ENCODE measurements at places on chromosomes 3 and 15. TPM values are rescaled to one million over a fixed set of nuclear protein-coding genes. Genes with fewer than 3 reads are reported as not detected.

DNA sequence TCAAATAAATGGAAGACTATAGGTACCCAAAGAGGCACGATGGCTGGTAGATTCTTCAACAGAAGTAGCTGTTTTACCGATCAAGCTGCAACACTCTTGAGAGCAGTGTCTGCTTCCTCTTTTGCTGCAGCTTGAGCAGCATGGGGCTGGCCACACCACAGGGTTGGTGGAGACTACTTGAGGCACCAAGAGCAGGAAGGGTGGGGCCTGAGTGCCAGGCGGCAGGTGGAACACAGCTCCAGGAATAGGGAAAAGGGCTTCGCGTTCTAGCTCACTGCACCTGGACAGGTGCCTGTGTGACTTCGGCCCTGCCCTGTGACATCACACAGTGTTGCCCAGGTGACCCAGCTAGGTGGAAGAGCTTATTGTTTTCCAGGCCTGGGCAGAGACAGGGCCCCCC, at the start of gene CCDC33:
CCDC33 (plus strand) TSS at position 365 of the 400 bp plus-strand sequence. CDS start 394 bp downstream, outside the sequence.
- DNase-seq: no peak

GRCh38 chr3:101638261-101638745, 38.6 kb downstream of the ZBTB11 start:
- peak; percentile 22 for DNase-seq

GRCh38 chr15:62128916-62129315, 36.2 kb downstream of the C2CD4B start:
- no peak for DNase-seq

Gene TNIK
- total RNA-seq: 50.3 TPM

Gene STAC
- total RNA-seq: 5.6 TPM

DNA sequence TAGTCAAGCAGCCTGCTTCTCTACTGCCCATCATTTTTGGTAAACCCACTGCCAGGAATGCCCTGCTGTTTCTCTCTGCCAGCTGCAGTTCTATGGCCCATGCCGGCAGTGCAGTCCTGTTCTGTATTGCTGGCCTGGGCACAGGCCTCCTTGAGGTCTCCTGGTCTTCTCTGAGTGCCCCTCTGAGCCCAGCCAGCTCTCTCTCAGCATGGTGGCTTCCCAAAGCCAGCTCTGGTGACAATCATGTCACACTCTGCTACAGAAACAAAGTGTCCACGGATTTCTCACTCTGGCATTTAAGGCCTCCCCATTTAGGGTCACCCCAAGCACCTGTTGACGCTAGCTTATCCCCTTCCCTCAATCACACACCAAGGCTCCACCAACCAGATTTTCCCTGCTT, 24.5 kb downstream of the SRPRB start:
- no peak for DNase-seq

- DNase-seq: no peak
Measured at GRCh38 chr3:191391861-191392808, 61.8 kb upstream of the UTS2B start.

Gene PLIN1
- 0.70 TPM for total RNA-seq

Gene LSMEM2
- total RNA-seq: 0.57 TPM

GRCh38 chr3:129994883-129995559, 20.5 kb downstream of the TRH start:
- no peak for DNase-seq

- no peak for DNase-seq
Measured at GRCh38 chr15:68909601-68910100, 20.7 kb upstream of the SPESP1 start.

GRCh38 chr3:119490153-119490552, 8.2 kb upstream of the TIMMDC1 start:
- DNase-seq: no peak

- DNase-seq: peak; percentile 56
Measured at GRCh38 chr15:77527164-77527778, 105.4 kb downstream of the LINGO1 start.

Gene GOLGA6B
- 1.9 TPM for total RNA-seq

GRCh38 chr15:61106889-61107288, 122.2 kb downstream of the RORA start:
- DNase-seq: no peak

Gene TRH
- total RNA-seq: 0.16 TPM

Gene SERPINI2
- total RNA-seq: not detected

Gene LINGO1
- total RNA-seq: 60.5 TPM

Gene P2RY12
- not detected for total RNA-seq

DNA sequence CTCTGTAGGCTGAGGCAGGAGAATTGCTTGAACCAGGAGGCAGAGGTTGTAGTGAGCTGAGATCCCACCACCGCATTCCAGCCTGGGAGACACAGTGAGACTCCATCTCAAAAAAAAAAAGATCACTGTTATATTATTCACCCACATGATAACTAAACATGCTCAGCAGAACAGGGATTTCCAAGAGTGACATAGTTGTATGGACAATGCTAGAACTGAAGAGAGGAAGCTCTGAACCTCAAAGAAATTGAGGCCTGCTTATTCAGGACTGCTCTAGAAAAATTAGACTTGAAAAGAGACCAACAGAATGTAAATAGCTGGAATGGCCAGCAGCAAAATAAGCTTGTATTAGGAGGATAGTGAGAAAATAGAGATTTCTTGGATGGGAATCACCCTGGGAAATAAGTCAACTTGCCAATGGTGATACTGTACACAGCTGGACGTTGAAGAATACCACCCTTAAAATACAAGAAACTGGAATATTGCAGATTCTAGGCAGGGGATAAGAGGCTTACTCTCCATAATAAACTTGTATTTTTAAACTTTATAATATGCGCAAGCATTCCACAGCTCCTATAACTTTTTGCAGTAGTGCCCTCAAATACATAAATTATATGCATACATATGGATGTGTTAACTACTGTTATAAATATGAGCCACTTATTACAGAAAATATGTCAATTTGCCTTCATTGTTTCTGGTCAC, 28.2 kb downstream of the PIK3CB start:
- DNase-seq: no peak

Gene CCDC9B
- 1.8 TPM for total RNA-seq

Gene CLK3
- total RNA-seq: 45.2 TPM

DNA sequence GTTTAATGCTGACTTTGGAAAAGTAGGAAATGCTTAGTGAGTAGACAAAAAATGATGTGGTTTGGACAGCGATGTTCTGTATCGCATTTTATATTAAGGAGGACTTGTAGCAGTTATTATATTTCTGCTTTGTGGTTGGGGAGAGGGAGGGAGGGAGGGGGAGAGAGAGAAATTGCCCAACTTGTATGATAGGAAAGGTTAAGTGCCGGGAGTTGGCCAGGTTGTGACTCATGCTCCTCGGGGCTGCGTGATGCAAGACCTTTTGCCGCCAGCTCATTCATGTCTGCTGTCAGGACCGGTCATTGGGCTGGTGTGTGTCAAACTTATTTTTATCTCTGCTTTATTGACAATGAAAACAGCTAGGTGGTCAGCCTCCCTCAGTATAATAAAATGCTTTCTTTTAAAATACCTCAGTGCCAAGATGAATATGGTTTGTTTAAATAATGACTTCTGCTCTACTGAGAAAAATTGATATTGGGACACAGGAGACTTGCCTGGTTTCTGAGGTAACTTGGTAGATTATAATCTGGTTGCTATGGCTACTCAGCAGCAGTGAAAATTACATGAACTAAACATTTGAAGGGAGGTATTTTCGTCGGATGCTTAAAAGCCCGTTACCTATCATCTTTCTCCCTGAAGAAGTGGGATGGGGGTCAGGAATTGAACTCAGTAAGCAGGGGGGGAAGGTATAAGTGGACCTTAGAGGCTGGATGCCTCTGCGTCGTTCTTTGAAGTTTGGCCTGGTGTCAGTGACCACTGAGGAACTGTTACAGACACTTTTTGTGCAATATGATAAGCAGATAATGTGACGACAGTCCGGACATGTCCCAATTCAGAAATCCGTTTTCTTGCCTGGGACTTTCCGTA, 90.7 kb downstream of the FNDC3B start:
- DNase-seq: no peak

Gene LRRIQ4
- 0.09 TPM for total RNA-seq

GRCh38 chr3:197186887-197187588, 111.4 kb downstream of the DLG1 start:
- DNase-seq: no peak

GRCh38 chr15:41876007-41876406, 17.8 kb downstream of the SPTBN5 start:
- DNase-seq: no peak

Gene ZNF620
- total RNA-seq: 17.2 TPM

GRCh38 chr3:193145248-193145647, 95.8 kb upstream of the PLAAT1 start:
- DNase-seq: no peak

DNA sequence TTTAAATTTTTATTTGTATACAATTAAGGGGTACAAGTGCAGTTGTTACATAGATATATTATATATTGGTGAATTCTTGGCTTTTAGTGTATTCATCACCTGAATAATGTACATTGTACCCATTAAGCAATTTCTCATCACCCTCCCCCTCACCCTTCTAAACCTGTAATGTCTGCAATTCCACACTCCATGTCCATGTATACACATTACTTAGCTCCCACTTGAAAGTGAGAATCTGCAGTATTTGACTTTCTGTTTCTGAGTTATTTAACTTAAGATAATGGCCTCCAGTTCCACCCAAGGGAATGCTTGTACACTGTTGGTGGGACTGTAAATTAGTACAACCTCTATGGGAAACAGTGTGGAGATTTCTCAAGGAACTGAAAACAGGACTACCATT, 383.2 kb upstream of the KCNMB2 start:
- no peak for DNase-seq

DNA sequence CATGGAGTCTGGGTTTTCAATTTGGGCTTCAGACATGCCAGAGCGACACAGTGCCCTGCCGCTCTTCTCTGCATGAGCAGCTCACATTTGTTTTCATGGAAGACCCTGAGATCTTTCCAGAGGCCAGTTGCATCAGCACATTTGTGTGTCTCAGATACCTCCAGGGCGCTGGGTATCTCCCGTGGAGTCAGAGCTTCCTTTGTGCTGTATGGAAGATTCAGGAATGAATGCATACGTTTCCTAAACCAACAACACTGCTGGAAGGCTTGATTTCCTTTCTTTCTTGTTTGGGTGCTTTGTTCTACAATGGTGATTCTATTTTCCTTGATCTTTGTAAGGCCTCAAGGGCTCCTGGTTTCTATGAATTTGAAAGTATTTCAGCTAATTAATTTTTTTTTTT, 106.5 kb downstream of the CACNA2D3 start:
- DNase-seq: no peak

- DNase-seq: no peak
Measured at GRCh38 chr15:39979606-39980005, 45.7 kb downstream of the EIF2AK4 start.

Gene LTK
- 0.27 TPM for total RNA-seq

DNA sequence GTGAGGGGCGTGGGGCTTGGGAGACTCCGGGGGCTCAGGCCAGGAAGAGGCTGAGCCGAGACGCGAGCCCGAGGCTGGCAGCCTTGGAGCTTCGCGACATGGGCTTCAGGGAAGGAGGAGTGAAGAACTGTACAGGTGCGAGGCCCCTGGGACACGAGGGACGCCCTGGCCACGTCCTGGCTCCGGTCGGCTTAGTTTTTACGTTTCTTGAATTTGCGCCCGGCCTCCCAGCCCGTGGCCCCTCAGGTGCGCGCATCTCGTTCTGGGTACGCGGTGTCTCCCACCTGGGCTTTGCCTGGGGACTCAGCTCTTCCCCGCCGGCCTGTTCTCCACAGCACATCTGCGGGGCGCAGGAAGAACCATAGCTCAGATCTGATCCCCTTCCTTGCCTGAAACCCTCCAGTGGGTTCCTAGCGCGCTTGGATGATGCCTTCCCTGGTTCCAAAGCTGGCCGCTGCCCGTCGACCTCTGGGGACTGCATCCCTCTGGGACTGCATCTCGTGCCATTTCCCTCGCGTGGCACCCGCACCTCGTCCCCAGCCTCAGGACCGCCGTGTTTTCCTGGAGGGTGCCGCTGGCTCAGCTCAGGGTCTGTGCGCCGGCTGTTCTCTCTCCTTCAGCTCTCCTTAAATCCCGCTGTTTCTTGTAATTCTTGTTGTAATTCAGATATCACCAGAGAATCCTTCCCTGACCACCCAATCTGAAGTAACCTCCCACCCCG, 614 bp downstream of the CHCHD6 start:
- DNase-seq: no peak

DNA sequence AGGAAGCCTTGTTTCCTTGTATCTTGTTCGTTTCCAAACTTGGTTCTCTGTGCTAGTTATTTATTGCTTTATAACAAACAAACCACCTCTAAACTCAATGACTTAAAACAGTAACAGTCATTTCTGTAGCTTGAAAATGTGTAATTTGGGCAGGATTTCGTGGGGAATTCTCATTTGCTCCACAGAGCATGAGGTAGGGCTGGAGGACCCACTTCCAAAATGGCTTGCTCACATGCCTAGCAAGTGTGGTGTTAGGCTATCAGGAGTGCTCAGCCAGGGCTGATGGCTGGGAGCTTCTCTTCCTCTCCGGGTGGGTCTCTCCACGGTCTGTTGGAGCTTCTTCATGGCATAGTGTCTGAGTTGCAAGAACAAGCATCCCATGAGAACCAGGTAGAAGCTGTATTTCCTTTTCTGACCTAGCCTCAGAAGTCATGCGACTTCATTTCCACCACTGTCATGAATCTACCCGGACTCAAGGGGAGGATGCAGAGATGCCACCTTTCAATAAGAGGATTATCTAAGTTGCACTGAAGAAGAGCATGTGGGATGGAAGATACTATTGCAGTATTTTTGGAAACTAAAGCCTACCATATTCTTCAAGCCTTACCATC, 8.2 kb upstream of the TNIK start:
- DNase-seq: no peak

Gene ASB7
- 12.9 TPM for total RNA-seq

DNA sequence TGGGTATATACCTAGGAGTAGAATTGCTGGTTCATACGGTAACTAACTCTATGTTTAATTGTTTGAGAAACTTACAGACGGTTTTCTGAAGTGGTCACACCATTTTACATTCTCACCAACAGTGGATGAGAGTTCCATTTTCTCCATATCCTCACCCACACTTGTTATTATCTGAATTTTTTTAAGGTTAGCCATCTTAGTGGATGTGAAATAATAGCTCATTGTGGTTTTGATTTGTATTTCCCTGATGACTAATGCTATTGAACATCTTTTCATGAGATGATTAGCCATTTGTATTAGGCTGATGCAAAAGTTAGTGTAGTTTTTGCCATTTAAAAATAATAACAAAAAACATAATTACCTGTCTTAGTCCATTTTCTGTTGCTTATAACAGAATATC, 18.6 kb downstream of the CSTA start:
- no peak for DNase-seq

Gene ROPN1B
- 0.09 TPM for total RNA-seq

Gene SH2D7
- not detected for total RNA-seq

- no peak for DNase-seq
Measured at GRCh38 chr3:155369735-155370134, 76.3 kb upstream of the STRIT1 start.

DNA sequence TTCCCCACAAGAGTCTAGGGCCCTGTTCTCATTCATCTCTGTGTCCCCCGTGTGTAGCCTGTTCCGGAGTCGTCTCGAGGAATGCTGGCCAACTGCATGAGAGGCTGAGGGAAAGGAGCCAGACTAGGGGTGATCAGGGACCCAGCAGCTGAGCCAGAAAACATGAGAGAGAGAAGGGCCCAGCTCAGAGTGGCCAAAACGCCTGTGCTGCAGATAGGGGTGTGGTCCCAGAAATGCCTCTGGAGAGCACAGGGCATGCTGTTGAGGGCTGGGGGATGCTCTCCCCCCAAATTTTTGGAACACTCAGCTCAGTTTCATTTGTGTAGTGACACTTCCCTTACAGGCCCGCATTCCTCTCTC, 14.1 kb downstream of the CYP1A2 start:
- no peak for DNase-seq

GRCh38 chr3:149917124-149917667, 53.5 kb downstream of the PFN2 start:
- DNase-seq: no peak

GRCh38 chr3:126509597-126510307, 7.8 kb downstream of the UROC1 start:
- no peak for DNase-seq

GRCh38 chr3:129123314-129124060, 1.9 kb upstream of the RAB43 start:
- no peak for DNase-seq
